CD4-positive, alpha-beta T cell treated with Interleukin-12 subunit alpha and Interleukin-12 subunit beta, for 1 hour (primary cell): ENCODE measurements at places on chromosomes 5 and 9.
A peak's percentile ranks its signal among the peaks of the same experiment; 100 is the strongest.

DNA sequence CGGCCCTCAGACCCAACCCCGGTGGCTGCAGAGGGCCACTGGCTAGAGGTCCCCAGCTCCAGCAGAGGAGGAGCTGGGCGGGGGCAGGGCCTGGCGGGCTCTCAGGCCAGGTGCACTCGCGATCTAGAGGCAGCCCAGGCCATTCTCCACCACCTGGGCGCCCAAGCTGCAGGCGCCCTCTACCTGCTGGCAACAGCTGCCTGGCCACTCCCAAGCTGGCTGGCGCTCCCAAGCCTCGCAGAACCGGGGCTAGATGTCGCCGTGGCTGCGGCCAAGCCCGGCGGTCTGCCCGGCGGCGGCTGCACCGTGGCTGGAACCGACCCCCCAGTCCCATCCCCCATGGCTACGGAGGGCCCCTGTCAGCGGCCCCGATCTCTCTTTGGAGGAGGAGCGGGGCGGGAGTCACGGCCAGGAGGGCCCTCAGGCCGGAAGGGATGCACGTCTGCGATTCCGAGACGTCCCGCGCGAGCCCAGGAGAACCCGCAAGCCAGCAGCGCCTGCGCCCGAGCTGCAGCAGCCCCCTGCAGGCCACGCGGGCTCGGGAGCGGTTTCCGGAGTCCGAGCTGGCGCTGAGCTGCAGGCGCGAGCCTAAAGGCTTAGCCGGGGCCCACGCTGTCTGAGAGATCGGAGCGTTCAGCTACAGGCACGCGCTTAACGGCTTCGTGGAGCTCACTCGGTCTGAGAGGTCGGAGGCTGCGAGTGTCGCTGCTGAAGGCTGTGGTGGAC, 44.3 kb upstream of the BICD2 start:
- peak; percentile 42 for DNase-seq

DNA sequence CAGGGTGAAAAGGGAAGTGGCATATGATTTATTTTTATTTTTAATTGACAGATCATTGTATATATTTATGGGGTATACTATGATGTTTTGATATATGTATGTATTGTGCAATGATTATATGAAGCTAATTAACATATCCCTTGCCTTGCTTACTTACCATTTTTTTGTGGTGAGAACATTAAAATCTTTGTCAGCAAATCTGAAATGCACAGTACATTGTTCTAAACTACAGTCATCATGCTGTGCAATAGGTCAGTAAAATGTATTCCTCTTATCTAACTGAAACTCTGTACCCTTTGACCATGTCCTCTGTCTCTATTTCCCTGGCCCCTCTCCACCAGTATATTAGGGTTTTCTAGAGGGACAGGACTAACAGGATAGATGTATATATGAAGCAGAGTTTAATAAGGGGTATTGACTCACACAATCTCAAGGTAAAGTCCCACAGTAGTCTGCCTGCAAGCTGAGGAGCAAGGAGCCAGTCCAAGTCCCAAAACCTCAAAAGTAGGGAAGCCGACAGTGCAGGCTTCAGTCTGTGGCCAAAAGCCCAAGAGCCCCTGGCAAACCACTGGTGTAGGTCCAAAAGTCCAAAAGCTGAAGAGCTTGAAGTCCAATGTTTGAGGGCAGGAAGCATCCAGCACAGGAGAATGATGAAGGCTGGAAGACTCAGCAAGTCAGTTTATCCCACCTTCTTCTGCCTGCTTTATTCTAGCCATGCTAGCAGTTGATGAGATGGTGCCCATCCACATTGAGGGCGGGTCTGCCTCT, 122.2 kb upstream of the FBXL7 start:
- DNase-seq: no peak

GRCh38 chr5:153777681-153778581, 260.8 kb downstream of the FAM114A2 start:
- DNase-seq: no peak

DNA sequence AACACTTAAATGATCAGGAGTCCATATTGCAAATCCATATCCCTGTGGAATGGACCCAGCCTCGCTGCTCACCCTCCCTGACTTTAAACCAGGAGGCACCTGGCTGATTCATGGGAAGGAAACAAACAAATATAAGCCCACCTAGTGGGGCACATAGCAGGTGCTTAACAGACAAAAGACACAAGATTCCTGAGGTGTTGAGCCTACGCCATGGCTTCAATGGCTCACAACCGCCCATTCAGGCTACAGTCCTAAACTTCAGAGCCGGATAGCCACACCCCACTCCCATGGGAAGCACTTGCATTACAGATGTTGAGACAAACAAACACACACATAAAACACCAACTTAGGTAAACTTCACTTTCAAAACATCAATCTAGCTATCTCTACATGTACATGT, 359.9 kb downstream of the ICE1 start:
- no peak for DNase-seq
